ENCODE measurements at places on chromosomes 5 and 9.

DNA sequence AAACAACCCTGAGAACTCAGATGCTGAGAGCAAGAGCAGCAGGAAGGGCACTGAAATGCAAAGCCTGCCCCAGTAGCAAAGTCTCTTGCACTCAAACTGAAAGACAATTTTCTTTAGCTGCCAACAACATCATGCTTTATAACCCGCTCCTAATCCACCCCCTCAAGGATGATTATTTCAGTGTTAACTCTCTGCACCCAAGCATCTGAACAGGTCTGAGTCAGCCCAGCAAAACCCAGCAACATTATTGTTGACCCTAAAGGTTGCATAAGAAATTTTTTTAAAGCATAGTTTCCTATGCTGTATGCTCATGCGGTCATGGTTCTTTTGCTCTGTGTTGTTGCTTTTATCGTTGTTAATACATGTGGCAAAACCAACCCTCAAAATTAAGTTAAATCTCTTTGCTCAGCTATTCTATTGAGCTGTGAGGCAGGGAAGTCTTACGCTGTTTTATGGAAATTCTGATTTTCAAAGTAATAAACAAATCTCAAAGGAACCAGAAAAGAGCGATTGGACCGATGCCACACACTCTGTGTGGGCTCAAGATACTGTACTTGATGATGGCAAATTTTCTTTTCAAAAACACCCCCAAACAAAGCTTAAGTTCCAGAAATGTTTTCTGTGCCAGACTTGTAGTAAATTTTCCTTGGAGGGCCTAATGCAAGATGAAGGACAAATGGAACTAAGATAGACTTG, 440.6 kb upstream of the MPDZ start:
- DNase-seq, result peak; percentile 82

DNA sequence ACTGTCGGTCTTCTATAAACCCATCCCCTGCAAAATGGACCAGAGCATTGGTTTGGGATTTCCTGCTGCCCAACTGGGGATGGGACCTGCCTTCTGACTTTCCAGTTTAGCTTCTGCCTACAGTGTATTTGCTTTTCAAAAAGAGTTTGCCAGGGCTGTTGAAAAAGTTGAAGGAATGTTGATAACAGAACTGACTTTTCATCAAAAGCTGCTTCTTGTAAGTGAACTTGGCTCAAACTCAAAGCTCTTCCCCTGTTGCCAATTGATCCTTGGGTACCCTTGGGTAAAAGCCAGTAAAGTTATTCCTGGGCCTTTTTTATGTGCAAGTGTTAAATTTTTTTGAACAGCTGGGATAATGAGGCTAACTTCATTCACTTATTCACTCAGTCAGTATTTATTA, 142.9 kb upstream of the SLC30A5 start:
- DNase-seq, result no peak

GRCh38 chr5:145689235-145689634, 145.9 kb downstream of the PRELID2 start:
- no peak for DNase-seq

DNA sequence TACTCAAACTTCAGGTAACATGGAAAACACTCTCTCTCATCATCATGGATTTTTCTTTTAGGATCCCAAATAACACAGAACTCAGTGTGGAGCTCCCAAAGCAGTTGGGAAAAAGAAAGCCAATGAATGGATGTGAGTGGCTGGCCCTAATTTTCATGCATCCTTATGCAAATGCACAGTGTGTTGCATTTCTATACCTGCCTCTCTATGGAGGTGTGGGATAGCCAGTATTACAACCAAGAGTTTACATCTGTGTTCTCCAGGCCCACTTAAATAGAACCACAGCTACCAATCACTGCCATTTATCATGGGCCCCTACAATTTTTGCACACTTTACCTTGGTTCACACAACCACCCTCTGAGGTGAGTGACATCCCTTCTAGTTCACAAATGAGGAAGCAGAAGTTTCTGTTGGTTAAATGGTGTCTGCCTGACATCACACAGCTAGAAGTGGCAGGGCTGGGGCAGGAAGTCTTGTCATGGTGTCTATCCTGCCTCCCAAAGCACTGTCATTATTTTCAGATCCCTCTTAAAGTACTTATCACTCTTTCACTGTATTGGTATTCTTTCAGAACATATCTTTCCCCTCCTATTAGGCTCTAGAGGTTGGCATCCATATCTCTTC, 17.3 kb downstream of the MAMDC2 start:
- no peak for DNase-seq

DNA sequence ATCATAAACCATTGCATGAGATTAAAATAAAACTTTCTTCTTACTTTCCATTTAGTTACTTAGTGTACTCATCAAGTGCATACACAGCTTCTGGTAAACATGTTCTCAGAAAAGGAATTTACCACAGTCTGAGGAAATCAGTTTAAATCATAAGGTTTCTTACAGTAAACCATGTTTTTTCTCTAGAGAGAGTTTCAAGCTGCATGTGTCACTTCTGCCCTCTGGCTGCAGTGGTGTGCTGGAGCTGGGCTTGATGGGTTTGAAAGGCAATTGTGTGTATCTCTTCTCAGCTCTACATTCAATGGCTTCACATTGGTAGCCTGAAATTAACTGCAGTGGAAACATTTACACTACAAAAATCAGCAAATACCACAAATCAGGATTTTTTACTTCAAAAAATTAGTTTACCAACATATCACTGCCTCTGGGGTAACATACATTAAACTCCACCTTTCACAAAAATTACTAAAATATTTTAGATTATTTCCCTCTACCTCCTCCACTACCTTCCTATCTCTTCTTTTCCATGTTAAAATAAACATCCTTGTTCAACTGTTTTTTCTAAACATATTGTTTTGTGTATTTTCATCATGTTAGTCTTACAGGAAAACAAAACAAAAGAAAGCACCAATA, 414.3 kb downstream of the ANXA1 start:
- no peak for DNase-seq

- no peak for DNase-seq
These were observed 246.6 kb upstream of the IRX2 start for GRCh38 chr5:2998106-2998505.

DNA sequence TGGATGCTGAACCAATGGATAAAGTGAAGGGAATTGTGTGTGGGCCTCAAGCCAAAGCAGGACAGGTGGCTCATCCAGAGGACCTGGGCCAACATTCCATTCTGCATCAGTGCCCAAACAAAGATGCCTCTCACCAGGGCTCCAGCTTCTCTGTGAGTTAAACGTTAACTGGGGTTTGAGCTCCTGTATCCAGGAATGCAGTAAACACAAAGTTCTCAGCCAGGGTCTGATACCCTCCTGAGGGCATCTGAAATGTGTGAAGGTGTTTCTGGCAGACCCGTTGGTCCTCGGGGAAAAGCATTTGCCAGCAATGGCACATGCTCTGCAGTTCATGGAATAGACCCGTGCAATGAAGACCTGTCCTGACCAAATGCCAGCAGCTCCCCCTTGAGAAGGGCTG, 33.9 kb upstream of the AOPEP start:
- DNase-seq, result no peak

DNA sequence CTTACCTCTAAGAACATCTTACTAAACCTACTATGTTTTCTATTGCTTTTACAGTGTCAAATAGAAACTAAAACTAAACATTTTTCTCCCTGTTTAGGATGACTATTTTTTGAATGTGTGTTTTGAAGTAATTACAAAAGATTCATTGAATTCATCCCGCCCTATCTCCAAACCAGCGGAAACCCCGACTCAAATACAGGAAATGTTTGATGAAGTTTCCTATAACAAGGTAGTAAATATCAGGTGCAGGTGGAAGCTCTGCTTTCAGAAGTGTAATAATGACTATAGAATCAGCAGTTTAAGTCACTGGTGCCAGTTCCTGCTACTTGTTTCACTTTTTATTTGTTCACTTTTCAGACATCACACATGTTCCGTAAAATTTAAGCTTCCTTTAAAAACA, 20.0 kb downstream of the ERAP2 start:
- DNase-seq, result no peak

DNA sequence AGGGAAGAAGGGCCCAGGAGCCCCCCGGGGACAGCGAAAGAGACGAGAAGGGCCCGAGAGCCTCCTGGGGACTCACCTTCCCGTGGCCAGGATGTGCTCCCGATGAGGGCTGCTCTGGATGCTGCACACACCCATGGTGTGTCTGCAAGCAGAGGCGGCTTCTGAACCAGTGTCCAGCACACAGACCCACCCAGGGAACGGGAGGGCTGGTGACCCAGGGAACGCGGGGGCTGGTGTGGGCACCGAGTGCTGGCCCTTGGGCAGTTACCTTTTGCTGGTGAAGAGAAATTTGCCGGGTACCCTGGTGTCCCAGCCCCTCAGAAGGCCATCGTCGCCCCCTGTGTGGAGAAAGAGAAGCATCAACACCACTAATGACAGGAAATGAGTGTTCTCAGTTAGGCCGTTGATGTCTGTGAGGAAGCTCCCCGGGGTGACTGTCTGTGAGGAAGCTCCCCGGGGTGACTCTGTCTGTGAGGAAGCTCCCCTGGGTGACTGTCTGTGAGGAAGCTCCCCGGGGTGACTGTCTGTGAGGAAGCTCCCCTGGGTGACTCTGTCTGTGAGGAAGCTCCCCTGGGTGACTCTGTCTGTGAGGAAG, 13.2 kb downstream of the MRPL41 start:
- no peak for DNase-seq

DNA sequence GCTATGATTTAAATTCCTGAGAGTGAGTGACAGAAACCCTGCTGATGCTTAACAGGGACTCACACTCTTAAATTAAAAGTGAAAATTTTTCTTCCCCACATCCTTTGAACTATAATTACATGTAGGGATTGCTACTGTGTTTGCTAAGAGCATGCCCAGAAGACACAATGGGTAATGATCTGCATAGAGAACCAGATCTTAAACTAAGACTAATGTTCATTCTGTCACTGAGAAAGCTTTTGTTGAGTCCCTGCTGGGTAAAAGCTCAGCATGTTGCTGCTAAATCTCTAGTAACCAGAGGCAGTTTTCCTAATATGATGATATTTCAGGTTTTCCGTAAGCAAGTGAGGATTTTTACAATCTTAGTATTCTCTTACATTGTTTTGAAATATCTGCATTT, 424.8 kb upstream of the SMC2 start:
- no peak for DNase-seq

DNA sequence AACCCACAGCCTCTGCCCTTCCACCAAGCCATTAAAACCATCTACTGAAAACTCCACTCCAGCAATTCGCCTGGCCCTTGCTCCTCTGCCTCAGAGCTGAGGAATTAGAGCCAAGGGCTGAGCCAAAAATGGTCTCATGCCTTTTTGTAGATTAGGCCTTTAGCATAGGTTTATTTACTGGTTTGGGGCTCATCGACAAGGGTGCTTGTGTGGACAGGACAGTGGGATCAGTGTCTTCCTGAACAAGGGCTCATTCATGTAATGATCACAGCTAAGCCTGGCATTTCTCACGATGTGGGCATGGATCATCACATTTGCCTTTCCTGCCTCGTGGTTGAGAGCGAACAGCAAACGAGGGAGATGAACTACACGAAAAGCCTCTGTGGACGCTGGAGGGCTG, 59.2 kb upstream of the PHF24 start:
- DNase-seq, result no peak
